RPMI8226 (cell line): ENCODE measurements at places on chromosomes 5 and 9.

- no peak for DNase-seq
These were observed 138.7 kb upstream of the PALM2AKAP2 start for GRCh38 chr9:109641372-109641659.

DNA sequence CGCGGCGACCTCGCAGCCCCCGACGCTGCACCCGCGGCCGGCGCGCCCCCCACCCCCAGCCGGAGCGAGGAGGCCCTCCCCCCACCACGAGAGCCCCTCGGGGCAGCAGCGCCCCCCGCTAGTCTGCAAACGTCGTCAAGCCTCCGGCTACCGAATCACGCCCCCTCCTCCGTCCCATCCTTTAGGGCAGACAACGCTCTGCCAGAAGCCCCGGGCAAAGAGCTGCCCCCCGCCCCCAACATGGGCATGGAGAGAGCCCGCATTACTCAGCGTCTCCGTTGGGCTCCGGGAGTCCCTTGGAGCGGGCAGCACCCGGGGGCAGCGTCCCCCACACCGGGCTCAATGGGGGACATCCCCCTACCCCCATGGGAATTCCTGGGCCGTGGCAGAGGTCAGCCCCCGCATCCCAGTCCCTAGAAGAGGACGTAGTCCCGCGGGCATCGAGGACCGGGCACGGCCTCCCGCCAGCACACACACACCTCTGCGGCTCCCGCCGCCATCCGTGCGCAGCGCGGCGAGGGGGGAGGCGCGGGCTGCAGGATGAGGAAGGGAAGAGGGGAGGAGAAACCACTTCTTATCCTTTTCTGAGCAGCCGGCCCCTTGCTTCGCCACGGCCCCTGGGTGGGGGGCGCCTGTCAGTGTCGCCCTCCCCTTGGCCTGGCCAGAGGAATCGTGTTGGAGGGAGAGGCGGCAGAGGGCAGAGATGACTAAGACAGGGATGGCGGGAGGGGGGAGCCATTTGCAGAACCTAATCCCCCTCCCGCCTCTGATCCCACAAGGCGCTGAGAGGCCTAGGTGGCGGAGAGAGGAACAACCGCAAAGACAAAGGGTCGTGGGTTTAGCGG, 750 bp downstream of the DNM1 start:
- DNase-seq, result no peak

DNA sequence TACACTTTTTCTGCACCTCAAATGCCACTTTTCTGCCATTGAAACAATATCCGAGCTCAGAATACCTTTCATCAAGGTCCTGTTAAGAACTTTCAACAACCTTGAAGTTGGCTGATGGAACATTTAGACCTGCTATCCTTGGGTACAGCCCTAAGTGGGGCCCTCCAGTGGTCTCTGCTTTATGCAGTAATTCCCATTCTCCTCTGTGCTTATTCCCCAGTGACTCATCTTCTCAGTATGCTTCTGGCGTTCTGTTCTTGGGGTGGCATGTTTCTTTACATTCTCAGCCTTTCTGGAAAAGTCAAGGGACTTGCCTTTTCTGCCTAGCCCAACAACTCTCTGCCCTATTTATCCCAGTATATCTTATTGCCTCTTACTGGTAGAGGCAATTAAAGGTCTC, 7.1 kb downstream of the ANP32B start:
- no peak for DNase-seq

DNA sequence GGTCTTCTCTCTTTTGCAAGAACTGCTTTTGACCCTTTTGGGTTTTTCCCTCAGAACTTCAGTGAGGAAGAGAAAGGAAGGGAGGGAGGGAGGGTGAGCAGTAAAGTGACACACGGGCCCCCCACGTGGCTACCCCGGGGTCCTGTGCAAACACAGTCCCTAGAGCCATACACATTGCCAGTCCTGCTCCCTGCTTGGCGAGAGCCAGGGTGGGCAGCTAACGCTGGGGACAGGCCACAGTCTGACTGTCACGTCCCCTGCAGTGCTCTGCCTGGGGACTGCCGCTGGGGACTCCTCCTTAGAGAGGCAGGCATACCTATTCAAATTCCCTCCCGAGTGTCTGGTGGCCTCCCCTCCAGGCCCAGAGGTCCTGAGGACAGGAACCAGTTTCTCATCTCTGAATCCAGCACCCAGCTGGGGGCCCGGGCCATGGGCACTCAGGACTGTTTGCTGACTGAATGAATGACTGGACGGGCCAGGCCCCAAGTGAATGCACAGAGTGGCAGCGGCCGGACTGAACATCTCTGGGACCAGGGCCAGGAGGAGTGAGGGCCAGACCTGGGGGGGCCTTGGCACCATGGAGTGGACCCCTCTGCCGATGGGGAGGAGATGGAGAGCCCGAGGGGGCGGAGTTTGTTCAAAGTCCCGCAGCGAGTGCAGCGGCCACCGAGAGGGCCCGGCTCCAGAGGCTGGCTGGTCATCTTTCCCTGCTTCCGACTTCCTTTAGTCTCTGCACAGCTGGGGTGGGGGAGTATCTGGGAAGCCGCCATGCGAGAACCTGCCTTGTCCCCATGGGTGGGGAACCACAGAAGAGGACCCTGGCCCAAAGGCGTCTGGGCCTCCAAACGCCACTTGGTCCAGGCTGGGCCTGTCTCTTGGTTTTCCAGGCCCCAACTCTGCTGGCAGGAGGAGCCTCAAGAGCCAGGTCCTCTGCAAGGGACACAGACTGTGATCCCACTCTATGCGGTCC, 5.8 kb downstream of the CCDC187 start:
- DNase-seq, result no peak

GRCh38 chr9:21233258-21233657, 5.2 kb upstream of the IFNA17 start:
- no peak for DNase-seq

- DNase-seq, result no peak
These were observed 12.4 kb downstream of the NFIL3 start for GRCh38 chr9:91411096-91411771.

DNA sequence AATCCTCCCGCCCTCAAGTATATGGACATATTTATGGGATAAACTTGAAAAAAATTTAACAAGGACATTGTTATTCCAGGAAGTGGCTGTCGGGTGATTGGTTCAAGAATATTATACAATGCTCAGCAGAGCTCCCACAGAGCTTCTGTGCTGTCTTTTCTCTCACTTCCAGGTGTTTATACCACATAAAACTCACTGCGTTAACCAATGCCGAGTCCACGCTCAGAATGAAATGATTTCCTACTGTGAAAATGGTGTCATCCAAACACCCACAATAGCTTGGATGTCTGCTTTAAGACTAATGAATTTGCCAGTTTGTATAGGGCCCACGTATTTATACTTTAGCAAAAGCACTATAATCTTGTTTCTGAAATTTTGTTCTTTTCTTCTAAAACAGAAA, 368.2 kb downstream of the NDUFS4 start:
- no peak for DNase-seq

DNA sequence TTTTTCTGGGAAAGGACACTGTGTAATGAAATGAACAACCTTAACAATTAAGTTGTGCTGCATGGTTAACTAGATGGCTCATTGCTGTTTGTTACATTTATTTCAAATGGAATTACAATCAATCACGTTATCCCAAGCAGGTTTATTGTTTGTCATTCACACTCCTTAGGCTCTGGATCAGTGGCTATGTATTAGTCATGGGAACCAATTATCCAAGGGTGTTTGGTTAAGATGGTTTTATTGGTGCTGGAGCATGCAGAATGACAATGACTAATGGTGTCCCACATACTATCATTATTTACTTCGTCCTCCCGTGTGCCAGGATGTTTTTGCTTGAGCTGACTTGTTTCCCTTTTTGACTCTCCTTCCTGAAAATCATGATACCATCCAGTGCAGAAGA, 10.6 kb upstream of the TRPC7 start:
- DNase-seq, result no peak

DNA sequence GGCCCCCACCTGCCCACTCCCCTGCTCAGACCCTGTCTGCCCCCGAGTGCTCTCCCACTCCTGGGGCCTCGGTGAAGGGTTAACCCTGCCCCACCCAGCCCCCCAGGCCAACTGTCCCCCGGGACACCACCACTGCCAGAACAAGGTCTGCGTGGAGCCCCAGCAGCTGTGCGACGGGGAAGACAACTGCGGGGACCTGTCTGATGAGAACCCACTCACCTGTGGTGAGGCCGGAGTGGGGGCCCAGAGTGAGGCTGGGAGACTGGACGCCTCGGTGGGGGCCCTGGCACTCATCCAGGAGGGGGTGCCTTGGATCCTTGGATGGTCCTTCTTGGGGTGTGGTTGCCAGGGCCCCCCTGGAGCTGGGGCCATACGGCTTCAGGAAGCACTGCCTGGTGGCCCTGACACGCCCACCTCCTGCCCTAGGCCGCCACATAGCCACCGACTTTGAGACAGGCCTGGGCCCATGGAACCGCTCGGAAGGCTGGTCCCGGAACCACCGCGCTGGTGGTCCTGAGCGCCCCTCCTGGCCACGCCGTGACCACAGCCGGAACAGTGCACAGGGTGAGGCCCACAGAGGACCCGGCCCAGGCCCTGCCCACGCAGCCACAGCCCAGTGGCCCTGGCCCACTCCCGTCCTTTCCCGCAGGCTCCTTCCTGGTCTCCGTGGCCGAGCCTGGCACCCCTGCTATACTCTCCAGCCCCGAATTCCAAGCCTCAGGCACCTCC, 2.1 kb downstream of the MAMDC4 start:
- no peak for DNase-seq

DNA sequence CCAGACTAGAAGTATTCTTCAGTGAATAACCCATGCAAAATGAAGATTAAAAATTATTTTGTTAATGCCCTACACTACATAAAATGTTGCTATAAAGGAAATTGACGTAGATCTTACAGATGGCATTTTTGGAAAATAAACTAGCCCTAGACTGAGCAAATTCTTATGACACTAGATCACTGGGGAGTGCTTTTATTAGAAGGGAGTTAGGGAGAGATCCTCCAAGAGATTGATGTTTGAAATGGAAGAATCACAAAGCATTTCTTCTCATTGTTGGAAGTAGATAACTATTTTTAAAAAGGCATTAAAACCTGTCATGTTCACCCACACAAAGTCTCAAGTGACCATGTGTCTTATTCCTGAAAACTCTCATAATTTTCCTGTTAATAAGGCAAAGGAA, 351.1 kb upstream of the TLE4 start:
- DNase-seq, result no peak
